ENCODE measurements at places on chromosomes 6 and 20.

GRCh38 chr6:103783329-103783728, 1076.4 kb downstream of the HACE1 start:
- DNase-seq = no peak

DNA sequence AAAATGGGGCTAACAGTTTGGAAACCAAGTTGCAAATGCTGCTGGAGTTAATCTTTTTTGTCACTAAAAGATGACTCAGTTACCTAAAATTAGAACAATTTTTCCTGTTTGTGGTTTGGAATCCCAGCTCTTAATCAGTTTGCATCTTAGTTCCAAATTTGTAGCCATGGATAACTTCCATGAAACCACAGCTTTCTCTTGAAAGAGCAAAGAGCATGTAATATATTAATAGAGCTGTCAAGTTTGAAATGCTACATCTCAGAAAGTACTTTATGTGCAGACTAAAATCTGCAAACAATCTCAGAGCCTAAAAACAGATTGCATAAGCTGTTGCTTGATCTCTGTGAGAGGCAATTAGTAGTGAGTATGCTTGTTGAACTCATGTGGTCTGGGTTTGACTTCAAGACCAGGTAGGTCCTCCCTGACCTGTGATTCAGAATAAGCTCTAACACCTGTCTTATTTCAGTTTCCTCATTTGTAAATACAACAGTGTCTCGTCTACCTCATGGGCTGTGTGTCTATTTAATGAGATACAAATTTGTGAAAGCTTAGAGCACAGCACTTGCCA, 23.5 kb downstream of the DHX35 start:
- no peak for DNase-seq

DNA sequence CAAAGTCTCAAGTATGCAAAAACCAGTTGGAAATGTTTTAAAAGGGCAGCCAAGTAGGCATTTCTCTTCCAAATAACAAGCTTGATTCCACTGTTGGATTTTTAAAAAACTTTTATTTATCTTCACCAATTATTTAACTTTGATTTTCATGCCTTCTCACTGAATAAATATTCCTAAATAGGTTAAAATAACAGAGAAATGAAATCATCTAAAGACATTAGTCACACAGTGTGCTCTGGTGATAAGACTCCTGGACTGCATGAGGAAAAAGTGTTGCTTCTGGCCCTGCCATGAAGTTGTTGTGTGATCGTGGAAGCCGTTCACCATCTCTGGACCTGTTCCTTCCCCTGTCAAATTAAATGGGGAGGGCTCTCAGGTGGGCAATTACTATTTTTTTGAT, 33.8 kb upstream of the IGF2R start:
- DNase-seq = no peak

DNA sequence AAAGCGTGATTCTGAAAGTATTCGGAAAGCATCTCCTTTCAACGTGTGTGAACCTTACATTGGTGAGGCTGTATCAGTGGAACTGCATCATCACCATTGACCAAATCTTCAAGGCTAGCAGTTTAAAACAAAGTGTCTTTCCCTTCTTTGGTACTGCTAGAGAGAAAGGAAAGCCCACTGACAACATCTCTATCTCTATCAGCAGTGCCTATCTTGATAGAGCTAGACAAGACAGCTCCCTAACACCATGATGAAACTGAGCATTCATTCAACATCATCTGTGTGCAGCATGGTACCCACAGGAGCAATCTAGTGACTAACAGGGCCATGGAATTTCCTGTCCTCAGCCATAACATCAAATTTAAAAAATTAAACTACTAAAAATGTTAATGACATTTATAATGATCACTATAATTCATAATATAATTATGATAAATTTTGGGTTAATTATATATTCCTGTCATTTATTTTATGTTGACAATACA, 31.5 kb upstream of the EDN1 start:
- DNase-seq = no peak

DNA sequence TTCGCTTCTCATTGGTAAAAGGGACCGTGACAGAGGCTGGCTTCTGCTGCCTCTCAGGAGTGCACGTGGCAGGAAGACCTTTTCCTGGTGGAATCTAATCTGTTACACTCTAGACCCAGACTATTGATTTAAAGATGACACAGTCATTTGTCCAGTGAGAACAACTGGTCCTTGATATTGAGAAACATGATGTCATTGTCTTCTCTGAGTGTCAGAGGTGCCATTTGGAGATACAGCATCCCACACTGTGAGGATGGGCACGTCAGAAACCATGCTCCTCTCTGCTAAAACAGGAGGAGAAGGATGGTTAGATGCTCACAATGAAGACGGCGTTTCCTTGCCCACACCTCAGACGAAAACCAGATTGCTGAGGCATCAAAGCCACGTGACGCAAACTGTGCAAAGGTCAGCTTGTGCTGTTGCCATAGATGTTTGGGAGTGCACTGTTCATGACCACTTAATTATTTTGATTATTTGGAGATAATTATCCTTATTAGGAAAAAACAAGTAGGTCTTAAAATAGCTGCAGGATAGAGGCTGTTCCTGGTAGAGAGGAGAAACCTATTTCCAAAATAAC, 169.0 kb downstream of the SMOC2 start:
- DNase-seq = no peak

GRCh38 chr6:43913375-43914271, 143.6 kb downstream of the VEGFA start:
- no peak for DNase-seq

DNA sequence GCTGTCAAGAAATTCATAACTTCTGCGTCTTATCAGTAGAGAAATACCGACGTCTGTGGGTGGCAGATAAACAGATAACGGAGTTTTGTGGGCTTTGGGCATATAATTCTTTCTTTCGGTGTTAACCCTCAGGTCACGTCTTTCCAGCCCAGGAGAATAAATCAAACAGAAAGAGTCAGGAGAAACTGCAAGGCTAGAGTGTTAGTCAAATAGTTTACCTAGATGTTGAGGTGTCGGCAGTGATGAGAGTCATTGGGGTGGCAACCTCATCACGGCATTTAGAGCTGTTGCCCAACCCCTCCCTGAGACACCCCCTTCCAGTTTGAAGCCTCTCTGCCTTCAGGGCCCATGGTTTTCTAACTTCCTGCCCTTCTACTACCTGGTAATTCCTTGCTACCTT, 49.5 kb downstream of the ADTRP start:
- no peak for DNase-seq

DNA sequence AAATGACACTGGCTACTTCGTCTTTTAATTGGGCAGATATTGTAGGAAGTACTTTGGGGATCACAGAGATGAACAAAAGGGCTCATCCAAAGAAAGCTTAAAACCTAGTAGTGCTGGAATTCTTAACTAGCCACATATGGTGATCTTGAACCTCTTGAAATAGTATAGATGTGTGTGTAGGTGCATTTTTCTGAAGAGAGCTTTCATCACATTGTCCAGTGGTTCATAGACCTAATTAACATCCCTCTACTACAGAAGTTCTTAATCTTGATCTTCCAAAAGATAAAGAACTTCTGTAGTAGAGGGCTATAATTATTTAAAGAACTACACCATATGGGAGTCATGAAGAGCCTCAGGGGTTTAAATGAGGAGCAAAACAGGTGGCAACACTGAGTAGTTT, 2.3 kb upstream of the PRIM2 start:
- no peak for DNase-seq

- DNase-seq = no peak
Measured at GRCh38 chr6:3752531-3753227, 1.2 kb upstream of the PXDC1 start.

DNA sequence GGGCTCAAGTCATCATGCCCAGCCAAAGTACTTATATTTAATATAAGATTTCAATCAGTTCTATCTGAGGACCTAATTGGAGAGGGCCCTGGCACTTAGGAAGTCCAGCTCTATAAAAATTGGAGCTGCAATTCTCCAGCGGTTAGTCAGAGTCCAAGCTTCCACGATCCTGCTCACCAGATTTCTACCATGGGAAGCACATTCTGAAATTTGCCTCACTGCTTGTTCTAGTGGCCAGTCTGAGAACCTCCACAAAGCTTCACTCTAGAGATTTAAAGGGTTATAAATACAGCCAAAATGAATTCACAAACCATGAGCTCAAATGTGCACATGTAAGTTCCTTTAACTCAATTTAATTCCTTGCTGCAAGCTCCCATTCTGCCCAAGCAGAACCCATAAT, 33.5 kb downstream of the PNLDC1 start:
- DNase-seq = no peak

DNA sequence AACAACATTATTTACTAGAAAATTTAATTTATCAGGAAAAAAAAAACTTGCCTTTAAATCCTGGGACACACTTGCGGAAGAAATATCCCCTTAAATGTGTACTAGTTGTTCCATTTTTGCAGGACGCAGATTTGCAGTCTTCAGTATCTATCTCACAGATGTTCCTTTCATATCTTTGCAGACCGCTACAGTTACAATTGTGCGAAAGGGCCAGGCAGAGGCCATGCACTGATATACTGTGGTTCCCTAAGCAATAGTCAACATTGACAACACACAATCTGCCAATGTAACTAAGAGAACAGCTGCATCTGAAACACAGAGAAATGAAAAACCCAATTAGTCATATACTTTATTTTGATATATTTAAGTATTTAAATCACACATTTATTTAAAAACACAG, 411.2 kb downstream of the EYS start:
- DNase-seq = no peak

- DNase-seq = no peak
Measured at GRCh38 chr6:11272491-11273192, 40.2 kb upstream of the NEDD9 start.

DNA sequence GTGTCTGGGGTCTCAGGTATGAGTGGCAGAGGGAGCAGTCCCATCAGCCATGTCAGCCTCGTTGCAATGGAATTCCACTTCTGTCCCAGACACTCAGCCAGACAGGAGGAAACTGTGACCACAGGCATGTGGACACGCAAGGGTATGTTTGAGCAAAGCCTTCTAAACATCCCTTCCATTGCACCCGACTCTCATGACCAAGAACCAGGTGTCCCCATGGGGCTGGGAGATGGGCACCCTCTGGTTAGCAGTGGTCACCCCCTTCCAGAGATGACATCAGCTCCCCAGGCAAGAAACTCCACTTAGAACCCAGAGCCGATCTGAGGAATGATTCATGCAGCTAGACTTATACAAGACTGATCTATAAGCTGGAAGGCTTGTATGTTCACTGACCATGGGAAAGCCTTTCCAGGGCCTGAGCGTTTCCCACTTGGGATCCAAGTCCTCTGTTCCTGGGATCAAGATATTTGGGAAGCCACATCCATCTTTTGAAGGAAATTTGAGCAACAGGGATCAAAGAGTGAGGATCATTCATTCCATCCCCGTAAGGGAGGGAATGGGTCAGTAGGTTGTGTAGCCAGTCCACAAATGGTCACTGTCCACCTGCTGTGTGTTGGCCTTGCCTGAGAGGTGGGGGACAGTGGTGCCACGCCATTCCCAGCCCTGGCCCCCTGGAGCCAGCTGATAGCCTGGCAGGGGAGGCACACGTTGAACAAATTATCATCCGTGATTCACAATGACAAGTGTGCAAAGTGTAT, 3.9 kb upstream of the MRGBP start:
- DNase-seq = no peak

DNA sequence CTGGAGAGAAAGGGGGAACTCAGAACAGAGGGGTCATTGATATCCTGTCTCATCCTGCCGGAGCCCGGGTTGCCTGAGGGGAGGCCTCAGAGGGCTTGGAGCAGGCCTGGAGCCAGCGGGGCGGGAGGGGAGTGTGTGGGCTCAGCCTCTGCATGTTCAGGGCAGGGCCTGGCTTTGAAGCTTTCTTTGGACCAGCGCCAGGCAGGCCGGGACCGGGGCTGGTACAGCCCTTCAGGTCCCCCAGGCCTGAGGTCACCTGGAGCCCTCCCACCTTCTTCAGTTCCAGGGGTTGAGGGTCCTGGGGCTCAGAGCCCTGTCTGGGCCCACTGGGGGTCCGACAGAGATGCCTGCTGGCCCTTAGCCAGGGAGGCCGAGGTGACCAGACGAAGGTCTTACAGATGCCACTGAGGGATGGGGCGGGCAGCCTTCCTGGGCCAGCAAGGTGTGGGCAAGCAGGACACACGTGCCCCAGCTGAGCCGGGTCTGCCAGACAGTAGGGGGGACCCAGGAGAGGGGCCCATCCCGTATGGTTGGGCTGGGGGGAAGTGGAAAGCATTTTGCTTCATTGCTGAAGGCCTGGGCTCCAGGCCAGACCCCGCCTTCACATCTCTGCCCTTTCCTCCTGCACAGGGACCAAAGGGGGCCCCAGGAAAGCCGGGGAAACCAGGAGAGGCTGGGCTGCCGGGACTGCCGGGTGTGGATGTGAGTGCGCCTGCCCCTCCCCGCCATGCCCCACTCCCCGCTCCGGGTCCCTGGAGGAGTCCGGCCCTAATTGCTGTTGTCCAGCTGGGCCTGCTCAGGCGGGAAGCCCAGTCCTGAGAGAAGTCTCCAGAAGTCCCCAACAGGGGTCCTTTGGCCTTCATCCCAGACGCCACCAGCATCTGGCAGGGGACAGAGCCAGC, 2.0 kb downstream of the COL9A3 start:
- no peak for DNase-seq

DNA sequence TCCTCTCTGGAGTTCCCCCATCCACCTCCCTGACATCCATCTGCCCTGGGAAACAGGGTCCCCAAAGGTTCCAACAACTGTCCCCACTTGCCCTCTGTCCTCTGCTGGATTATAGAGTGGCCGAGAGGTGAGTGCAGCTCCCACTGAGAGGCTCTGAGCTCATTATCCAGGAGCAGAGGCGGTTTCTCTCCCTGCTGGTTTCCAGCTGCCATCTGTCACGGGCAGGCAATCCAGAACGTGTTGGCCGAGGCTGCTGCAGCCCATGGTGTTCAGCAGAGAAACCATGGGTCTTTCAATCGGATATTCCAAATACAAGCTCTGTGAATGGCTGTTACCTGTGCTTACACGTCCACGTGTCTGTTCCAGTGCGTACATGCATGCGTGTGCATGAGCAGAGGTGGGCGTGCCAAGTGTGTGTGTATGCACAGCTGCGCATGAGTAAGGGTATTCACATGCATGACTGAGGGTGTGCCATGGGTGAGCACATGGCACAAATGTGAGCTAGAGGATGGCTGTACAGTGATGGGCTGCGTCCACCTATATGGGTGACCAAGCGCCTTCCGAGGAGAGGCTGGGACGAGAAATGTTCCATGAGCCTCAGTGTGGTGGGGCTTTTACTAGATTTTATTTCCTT, 183.7 kb upstream of the PMEPA1 start:
- no peak for DNase-seq

GRCh38 chr6:166341464-166341863, 881 bp downstream of the SFT2D1 start:
- DNase-seq = no peak

- DNase-seq = no peak
Measured at GRCh38 chr20:57425150-57426013, 34.2 kb downstream of the RBM38 start.

DNA sequence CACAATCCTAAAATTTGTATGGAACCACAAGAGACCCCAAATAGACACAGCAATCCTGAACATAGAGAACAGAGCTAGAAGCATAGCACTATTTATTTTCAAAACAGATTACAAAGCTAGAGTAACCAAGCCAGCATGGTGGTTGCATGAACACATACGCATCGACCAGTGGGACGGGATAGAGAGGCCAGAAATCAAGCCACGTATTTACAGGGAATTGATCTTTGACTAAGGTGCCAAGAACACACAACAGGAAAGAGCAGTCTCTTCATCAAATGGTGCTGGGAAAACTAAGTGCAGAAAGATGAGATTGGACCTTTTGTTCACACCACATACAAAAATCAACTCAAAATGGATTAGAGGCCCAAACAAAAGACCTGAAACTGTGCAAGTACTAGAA, 21.1 kb downstream of the TTLL2 start:
- no peak for DNase-seq

- no peak for DNase-seq
Measured at GRCh38 chr6:43547222-43547621, 28.6 kb downstream of the XPO5 start.

Data from activated naive CD8-positive, alpha-beta T cell treated with anti-CD3 and anti-CD28 coated beads, Interleukin-2, amount 10 ng/mL, durations not matched to agents 7 days and 5 days (primary cell).